Erythroblast (primary cell): ENCODE measurements at places on chromosomes 7 and 10.

DNA sequence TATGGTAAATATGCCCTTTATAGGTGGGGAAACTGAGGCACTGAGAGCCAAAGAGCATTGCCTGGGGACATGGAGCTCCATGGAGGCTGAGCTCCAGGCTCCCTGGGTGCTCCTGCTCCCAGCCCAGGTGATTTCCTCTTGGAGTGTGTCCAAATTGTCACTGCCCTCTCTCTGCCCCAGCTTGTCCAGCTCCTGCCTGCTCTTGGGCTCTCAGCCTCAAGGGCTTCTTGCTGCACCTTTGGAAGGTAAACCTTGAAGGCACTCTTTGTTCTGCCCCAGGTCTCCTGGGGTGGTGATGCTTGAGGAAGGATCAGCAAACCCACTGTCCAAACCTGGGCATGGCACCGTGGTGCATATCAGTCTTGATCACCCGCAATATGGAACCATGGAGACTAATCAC, 166.1 kb downstream of the RPS24 start:
- DNase-seq: no peak

DNA sequence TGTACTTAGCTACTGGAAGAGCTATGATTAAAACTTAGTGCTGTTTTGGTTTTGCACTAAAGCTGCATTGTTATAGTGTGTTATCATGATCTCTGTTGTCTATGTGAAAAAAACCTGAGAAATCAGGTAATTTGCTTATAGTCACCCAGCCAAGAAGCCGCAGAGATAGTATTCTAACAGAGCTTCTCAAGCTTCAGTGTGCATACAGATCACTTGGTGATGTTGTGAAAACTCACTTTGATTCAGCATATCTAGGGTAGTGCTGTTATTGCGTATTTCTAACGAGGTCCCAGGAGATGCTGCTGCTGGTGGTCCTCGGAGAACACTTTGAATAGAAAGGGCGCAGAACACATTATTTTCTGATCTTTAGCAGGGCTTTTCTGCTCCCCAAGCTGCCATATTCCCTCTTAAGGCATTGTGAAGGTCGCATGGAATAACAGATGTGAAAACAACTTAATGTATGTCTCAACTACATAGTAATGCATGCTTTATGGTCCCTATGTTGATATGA, 68.4 kb upstream of the PDCD4 start:
- no peak for DNase-seq

DNA sequence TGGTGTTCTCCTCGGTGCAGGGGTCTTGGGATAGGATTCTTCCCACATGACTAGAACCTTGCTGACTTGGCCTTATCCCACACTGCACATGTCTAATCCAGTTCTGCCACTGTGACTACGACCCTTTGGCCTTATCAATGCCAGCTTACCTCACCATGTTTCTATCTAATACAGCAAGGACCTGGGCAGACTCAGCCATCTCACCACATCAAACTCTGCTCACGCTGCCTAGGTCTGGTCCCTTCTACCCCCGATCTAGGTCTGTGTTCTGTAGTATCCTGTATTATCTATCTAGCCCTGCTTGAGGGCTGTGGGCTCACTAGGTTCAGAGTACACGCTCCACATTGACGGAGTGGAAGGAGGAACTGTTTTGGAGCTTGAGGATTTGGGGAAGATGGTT, 282.4 kb downstream of the HPSE2 start:
- DNase-seq: peak; percentile 13

DNA sequence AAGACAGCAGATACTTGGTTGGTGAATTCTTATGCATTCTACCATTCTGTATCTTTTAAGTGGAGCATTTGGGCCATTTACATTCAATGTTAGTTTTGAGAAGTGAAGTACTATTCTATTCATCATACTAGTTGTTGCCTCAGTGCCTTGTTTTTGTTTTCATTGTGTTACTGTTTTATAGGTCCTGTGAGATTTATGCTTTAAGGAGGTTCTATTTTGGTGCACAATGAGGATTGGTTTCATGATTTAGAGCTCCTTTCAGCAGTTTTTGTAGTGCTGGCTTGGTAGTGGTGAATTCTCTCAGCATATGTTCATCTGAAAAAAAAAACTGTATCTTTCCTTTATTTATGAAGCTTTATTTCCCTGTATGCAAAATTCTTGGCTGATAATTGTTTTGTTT, 23.3 kb upstream of the WNT2 start:
- DNase-seq: no peak

DNA sequence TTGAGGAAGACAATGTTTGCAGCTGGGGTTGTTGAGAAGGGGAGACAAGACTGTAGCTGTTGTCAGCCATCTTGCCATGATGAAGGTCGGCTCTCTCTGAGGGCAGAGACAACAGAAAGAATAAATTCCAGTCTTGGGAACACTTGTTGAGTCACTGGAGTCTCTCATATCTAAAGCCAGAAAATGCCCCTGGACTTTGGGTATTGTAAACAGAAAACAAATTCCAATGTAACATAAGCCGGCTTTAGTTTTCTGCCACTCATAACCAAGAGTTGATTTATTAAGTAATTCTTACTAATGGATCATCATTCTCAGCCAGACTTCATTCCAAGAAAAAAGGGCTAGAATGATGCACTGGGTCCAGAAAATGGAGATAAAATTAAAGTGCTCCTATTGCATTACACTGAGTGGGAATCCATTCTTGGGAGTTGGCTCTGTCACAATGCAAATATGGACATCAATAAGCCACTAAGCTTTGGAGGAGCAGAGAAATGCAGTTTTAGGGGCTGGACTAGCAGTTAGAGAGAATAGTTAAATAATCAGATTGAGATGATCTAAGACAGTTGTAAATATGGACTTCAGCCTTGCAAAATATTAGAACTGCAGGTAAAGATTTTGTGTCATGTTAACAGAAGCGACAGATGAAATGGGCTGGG, 78.9 kb downstream of the ADAM12 start:
- no peak for DNase-seq
